ENCODE measurements at places on chromosomes 6 and 20.

GRCh38 chr6:170174124-170174770 lies 116.6 kb downstream of the DLL1 start:
- DNase-seq = no peak

- DNase-seq = no peak
These were observed 314.9 kb upstream of the IRAK1BP1 start for GRCh38 chr6:78552435-78552834.

- no peak for DNase-seq
These were observed 41.7 kb downstream of the JPH2 start for GRCh38 chr20:44145131-44145775.

DNA sequence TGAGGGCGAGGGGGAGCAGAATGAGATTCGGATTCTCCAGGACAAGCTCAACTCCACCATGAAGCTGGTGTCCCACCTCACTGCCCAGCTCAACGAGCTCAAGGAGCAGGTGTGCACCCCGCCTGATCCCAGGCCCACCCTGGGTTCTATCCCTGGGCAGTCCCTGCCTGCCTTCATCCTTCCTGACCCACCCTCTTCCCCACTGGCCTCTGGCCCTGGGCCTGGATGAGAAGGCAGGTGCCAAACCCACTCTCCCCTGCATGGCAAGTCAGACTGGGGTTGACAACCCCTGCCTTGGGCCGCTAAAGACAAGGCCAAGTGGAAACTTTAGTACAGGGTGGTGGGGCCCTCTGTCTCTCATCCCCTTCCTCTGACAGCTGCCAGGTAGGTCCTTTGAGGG lies 16.5 kb downstream of the UQCC2 start:
- no peak for DNase-seq

DNA sequence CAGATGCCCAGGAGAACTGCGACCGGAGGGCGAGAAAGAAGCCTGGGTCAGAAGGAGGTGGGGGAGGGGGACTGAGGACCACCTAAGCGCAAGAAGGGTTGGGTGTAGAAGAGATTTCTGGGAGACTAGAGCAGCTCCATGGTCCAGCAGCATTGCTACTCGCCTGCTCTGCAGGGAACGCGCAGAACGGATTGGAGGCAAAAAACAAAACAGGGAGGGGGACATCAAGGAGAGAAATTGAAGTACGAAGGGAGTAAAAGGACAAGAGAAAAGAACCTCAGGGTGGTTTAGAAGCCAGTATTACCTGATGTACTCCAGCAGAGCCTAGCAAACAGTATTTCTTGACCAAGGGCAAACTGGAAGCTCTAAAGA lies 537 bp upstream of the GABBR1 start:
- no peak for DNase-seq

Data from AG09319 (cell line).